ENCODE measurements at places on chromosomes 1 and 21.

- no peak for DNase-seq
These were observed 153.5 kb downstream of the HLX start for GRCh38 chr1:221032637-221033280.

DNA sequence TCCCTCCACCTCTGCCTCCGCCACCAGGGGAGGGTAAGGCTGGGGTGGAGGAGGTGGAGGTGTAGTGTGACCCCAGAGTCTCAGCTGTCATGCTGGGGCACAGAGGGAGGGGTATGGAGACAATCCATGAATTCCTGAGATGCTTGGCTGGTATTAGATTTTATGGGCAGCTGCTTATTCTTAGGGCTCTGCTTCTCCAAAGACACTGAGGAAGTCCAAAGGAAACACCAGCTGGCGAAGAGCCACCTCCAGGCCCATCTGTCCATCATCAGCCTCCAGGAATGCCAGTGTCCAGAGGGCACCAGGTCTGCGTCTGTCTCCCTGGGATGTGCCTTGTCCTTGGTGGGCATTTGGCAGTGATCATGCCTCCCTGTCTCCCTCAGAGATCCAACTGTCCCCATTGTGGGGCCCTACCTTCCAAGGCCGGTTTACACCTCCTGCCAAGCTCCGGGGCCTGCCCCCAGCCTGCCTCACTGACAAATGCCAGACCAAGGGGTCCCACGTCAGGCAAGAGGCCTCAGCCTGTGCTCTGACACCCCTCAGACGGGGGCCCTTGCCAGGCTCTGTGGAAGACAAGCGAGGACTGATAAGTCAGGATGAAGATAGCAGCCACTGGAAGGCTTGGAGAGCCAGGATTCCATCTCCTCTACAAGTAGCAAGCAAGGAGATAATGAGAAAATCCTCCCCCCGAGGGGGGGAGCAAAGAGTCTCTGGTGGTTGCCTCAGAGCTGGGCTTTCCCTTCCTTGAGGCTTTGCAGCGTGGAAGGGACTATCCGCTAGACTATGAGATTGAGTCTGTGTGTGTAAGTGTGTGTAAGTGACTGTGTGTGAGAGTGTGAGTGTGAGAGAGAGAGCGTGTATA, 1.6 kb downstream of the TNNI1 start:
- no peak for DNase-seq

DNA sequence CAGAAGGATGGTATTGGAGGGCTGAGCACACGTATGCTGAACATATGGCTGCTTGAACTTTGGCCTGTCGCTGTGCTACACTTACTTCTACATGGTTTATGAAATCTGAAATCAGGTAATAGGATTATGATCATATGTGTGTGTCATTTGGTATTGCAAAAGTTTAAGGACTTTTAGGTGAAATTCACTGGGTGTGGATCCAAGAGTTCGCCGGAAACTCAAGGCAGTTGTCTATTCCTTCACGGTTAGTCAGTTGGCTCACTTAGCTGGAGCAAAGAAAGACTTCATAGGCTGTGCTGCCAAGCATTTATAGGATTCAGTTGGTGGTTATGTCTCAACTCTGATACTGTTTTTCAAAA, 927 bp downstream of the UAP1 start:
- DNase-seq, result no peak

DNA sequence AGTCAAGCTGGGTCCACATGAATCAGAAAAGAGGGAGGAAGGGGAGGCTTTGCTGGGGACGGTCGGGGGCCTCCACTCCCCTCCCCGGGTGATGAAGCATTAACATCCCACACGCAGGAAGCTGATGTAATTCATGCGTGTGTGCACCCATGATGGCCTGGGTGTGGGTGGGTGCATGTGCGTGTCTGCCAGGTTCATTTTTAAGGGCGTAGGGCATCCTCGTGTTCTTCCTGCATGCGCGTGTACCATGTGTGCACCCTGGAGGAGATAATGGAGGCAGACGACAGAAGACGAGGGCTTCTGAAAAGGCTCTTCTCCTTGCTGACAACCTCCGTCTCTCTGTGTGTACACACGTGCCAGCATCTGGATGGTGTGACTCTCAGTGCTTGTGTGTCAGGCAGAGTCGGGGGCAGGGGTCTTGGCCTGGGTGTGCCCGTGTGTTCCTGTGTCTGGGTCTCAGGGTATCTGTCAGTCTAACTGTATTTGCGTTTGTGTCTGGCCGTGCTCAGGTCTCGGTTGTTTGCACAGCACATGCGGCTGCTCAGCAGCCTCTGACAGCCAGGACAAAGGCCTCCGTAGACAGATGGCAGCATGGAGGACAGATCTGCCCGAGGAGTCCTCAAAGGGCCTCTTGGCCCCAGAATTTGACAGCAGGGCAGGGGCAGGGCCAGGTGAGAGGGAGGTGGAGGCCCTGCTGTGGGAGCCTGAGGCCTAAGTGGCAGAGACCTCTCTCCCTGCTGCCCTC, 2.4 kb downstream of the RAP1GAP start:
- DNase-seq, result no peak

GRCh38 chr1:92411511-92411910, 75.2 kb downstream of the GFI1 start:
- DNase-seq, result peak; percentile 19

DNA sequence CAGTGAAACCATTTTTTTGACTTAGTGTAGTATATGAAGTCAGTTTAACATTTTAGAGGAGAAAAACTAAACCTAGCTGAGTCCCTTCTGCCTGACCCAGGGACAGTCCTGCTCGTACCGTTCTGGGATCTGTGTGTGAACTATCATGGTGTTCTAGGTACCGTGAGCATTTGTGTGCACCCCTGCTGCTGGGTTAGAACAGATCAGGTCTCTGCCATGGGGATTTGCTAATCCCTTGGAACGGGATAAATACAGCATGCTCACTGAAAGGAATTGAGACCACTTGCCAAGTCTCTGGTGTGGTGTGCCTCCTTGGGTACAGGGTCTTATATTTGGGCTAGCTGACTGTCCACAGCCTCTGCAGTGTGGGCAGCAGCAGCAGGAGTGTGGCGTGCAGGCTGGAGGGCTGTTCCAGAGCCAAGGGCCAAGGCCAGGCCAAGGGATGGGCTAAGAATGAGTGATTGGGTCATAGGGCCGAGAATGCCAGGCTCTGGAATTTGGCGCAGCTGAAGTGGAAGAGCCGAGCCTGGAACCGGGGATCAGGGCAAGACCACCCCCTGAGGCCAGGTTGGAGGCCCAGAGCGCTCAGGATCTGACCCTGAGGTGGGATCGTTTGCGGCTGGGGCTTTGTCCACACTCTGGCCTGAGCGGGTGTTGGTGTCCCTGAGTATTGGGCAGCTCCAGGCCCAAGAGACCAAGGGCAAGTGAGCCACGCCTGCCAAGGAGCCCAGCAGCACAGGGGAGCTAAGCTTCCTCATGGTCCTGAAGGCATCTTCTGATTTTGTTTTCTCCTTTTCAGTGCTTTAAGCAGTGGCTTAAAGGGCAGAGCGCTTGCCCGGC, 66.3 kb downstream of the VPS26C start:
- DNase-seq, result no peak

GRCh38 chr1:234309598-234310459, 63.4 kb upstream of the COA6 start:
- DNase-seq, result peak; percentile 40

DNA sequence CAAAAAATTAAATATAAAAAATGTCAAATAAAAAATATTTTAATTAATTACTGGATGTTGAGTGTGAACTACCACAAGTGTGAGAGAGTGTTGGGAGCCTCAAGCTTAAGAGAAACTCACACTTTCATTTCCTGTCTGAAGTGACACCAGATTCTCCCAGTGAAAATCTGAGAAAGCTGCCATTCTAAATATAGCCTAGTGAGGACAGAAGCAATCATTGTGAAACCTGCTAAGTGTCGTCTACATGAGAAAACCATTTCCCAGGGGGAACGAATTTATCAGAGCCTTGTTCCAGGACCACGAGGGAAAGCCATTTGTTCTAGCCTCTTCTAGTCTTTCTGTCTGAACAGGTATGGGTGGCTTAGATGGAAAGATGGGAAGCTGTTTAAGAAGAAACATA, 329.3 kb upstream of the PRMT6 start:
- DNase-seq, result no peak

DNA sequence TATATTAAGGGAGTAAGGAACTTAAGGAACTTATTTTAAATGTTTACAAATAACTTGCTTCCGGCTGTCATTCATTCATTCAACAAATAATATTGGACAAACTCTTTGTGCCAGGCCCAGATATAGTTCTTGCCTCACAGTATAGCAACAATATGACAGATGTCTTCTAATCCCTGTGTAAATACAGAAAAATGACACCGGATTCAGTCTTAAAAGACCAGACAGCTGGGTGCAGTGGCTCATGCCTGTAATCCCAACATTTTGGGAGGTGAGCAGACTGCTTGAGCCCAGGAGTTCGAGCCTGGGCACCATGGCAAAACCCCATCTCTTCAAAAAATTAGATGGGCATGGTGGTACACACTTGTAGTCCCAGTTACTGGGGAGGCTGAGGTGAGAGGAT, 23.7 kb downstream of the EIF2B3 start:
- no peak for DNase-seq

DNA sequence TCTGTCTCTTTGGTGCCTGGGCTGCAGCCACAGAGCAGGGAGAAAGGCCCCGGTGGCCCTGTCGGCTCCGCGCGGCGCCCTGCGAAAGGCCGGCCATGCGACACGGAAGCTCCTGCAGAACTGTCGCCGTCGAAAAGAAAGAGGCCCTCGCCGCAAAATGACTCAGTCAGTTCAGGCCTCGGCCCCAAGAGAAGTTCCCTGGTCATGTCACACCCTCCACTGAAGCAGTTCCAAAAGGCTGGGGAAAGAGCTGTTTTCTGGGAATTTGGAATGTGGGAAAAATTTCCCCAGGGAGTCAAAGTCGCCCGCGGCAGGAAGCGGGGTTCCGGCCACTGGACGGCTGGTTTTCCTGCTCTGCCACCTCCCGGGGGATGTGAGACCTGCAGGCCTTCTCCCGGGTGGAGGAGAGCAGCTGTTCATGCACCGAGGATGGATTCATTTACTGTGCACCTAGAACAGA, 115.8 kb upstream of the ZNF678 start:
- DNase-seq, result peak; percentile 88

DNA sequence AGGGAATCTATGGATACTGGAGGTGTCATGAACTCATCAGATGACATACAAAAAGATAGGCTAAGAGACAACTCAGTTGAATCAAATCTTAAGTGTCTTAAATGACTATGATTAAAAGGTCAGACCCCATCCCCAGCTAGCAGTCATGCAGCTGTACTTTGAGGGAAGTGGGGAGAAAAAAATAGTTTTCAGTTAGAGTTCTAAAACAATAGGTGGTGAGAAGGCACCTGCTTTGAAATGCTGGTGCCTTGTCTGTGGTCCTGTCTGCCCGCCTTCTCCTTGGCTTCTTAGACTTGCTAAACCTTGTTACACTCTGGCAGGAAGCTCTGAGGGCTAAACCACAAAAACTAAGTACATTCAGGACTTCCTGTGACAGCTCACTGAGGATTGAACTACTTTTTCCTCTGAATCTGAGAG, 15.3 kb downstream of the CD2 start:
- DNase-seq, result no peak

DNA sequence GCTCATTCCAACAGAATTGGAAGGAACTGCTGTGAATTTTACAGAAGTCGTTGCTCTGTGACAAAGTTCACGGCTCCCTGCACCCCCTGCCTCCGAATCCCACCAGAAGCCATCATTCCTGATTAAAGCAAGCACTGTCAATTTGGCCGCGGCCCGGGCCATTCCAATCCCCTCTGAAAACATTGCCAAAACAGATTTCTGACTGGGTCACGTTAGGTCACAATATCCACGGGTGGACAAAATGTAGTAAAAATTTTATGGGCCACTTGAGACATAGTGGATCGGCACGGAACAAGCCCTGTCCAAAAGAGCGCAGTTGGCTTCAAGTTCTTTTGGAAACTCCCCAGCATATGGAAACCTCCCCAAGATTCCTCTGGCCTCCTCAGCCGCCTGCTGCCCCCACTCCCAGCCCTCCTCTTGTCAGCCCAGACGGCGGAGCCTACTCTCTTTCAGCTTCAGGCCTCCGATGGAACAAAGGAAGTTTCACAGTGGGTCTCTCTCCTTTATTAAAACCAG, 67.2 kb upstream of the IFNAR2 start:
- DNase-seq, result no peak

DNA sequence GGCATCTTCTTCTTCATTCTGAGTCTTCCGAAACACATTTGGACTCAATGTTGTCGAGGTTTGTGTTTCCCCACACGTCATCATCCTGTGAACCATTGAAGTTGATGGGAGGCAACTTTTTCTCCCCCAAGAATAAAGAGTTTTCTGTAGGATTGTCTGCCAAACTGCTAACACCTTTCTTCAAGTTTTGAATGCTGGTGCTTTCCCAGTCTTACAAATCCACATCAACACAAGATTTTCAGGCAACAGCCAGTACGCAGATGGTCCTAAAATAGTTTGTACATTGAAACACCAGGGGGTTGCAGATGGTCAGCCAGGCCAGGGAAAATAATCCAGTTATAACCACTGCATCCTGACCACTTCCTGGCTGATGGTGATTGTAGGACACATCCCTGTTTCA, 187.9 kb downstream of the DISC1 start:
- DNase-seq, result no peak

DNA sequence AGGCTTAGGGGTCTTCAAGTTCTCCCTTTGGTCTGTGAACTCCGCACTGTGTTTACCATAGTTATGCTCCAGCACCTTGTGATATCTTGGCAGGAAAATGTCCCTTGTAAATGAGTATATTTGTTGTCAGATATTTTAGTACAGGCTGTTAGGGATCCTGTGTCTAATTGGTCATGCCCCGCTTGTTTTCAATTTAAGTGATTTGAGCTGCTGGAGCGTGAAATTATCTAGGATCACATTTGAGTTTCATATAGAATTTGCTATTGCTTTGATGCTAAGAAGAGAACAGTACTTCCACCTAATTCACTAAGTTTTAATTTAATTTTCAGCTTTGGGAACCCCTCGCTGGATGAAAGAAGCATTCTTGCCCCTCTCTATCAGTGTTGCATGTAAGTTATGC, 15.4 kb upstream of the TOR3A start:
- no peak for DNase-seq

- DNase-seq, result no peak
These were observed 29.1 kb downstream of the VTCN1 start for GRCh38 chr1:117181630-117182041.

- no peak for DNase-seq
These were observed 24.1 kb downstream of the TNNT2 start for GRCh38 chr1:201353186-201353940.

DNA sequence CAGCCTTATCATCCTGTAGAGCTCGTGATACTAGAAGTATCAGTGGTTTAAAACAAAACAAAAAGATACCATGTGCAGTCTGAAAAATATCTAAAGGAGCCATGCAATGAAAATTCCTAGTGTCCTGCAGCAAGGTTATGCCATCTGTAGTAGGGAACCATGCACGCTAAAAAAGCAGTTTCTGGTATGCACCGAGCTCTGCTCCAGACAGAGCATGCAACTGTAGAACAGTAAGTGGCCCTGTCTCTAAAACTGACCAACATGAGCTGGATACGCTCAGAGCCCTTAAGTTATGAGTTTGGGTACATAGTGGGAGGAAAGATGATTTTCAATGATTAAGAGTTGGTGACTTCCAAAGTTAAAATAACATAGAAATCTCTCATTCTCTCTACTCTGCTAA, 159.3 kb upstream of the ADAMTS5 start:
- DNase-seq, result no peak

Measured in hepatic stellate cell (primary cell).